ENCODE measurements at places on chromosomes 7 and 10.

- peak; percentile 0 for DNase-seq
These were observed 81.5 kb downstream of the LYZL1 start for GRCh38 chr10:29370097-29371092.

DNA sequence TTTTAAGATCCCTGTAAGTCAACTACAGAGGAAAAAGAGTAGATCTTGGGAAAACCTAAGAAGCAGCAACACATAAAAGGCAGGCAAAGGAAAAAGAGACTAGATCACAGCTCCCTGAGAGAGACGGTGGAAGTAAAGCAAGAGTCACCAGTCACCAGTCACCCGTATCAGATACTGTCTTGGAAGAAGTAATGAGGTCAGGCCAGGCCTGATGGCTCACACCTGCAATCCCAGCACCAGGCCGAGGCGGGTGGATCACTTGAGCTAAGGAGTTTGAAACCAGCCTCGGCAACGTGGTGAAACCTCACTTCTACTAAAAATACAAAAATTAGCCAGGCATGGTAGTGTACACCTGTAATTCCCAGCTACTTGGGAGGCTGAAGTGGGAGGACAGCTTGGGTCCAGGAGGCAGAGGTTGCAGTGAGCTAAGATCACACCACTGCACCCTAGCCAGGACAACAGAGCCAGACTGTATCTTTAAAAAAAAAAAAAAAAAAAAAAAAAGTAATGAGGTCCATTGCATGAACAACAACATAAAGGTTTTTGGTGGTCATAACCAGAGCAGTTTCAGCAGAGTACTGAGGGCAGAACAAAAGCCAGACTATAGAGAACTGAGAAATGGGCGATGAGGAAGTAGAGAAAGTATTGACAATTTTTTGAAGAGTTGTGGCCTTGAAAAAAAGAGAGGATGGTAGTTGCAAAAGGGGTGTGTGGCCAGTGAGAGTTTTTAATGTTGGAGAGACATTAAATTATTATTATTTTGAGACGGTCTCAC is 16.9 kb downstream of the ZNF713 start:
- DNase-seq = no peak

DNA sequence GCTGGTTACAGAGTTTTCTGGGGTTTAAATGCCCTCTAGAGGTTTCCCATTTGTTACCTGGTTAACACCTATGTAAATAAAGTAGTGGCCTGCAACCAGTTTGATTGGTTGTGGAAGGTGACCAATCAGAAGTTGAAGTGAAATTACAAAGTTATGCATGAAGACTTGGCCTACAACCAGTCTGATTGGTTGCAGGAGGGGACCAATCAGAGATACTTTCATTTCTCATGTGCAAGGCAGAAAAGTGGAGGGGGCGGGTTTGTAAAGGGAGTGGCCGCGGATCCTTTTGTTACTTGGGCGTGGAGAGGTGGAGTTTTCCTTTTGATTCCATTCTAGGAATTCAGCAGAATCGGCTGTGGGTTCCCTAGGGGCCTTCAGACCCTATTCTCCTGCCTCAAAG is 80.8 kb downstream of the SEC23IP start:
- no peak for DNase-seq

DNA sequence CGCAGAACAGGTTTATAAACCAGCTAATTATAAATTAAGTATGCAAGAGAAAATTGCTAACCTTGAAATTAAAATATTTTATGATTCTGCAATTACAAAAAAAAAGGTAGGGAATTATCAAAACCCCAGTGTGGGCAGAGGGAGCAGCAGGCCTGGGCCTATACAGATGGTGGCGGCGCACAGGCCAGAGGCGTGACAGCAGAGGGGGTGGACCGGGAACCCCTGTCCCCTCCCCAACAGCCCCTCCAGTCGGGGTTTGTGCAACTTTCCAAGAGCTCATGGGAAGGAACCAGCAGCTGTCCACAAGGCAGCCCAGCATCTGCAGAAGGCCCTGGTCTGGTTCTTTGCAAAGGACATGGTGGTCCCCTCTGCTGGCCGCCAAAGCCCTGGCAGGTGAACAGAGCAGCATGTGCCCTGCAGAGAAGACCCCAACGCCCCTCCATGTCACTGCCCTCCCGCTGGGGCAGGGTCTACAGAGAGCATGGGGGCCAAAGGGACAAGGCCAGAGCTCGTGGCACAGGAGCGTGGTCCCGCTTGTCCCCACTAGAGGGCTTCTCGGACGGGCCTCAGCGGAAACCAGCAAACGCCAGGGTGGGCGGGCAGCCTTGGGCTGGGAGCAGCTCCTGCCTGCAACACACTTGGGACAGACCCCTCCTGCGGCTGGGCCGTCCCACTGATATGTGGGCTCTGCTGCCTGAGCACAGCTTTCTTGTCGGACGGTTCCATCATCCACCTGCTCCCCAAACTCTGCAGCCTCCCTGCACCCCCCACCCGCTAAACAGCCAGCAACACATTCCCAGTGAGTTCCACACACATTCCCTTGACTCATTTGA is 75.1 kb downstream of the EBF3 start:
- no peak for DNase-seq

DNA sequence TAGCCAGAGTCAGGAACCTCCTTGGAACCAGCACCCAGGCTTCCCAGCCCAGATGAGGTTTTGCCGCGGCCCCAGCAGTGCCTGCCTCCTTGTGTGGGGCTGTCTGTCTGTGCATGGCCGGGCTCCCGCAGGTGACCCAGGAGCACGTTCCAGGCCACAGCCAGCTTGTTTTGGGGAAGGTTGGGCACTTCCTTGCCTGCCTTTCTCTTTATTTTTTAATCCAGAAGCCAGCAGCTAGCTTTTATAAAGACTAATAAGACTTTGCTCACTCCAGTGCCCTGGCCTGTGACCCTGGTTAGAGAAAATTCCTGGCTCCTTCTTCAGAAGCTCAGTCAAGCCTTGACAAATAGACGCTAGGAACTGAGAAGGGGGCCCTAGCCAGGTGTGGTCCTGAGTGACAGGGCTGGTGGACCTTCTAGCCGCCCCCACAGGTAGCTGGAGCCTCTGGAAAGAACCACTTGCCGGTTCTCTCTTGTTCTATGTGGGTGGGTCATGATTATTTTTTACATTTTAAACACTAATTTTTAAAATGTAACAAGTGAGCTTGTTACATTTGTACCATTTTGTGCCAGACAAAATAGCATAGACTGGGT is 837 bp downstream of the SLC29A3 start:
- DNase-seq = no peak

- no peak for DNase-seq
These were observed 77.8 kb upstream of the PIP4K2A start for GRCh38 chr10:22792161-22792560.

All from NCI-H1417 (cell line).